ENCODE measurements at places on chromosomes 2 and 18.

- no peak for DNase-seq
Measured at GRCh38 chr18:62201870-62202269, 14.8 kb downstream of the RELCH start.

- no peak for DNase-seq
Measured at GRCh38 chr2:29714333-29714732, 207.1 kb downstream of the ALK start.

- no peak for DNase-seq
Measured at GRCh38 chr2:31219131-31219969, 2.0 kb upstream of the CAPN14 start.

- no peak for DNase-seq
Measured at GRCh38 chr2:70988726-70989648, 5.7 kb downstream of the TEX261 start.

DNA sequence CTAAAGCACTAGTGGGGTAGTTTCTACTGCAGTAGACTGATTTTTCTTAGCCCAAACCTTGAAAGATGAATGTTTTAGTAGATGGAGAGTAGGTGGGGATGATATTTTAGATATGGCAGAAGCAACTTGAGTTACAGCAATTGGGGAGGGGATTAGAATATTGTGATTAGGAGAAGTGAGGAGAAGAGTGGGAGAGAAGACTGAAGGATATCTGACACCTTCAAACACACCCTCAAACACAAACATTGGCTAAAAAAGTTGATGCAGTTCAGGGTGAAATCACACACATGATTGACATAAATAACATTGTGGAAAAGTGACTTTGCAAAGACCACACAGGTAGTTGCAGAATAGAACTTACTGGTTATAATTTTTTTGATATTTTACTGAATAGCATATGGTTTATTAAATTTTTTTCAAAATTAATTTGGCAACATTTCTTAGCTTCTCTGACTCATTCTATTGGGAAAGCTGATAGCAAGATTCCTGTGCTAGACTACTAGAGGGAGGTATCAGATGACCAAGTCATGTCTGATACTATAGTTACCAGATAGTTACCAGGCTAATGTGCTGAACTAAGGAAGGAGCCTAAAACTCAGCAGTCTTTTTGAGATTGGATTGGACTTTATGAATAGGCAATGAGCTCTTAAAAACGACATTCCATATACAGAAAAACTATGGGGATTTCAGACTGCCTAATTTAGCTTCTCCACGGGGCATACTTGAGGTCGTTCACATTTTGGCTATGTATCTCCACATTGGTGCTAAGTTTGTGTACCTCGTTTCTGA is 73.0 kb downstream of the ACTR3 start:
- DNase-seq = no peak

DNA sequence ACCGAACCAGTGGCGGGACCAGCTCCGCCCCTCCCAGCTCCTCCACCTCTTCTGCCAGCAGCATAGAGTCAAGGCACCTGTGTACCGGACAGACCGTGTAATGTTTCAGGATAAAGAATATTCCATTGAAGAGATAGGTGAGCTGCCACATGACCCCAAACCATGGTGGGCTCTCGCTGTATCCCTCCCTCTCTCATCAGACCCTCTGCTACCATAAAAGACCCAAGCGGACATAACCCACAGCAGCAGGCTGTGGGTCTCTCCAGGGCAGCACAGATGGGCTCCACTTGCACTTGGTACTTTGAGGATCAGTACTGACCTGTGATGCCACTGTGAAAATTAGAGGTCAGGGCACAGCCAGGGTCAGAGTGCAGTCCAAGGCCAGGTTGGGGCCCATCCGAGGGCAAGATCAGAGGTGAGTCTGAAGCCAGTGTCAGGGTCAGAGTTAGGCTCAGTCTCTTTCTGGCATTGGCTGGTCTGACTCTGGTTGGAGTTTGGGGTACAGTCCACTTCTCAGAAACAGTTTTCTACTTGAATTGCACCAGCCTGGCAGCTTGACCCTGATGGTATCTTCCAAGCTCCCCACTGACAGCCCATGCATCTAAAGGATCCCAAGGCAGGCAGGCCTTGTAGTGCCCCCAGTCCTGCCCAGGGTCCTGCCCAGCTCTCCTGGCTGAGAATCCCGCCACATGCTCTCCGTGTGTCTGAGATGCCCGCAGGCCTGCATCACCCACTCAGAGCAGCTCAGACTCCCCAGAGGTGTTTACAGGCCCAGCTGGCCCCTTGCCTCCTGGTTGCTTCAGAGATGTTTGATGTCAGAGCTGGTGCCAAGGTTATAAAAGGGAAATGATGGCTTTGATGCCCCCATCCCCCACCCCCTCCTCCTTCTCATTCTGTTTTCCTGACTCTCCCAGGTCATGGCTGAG is 212.1 kb downstream of the DYSF start:
- DNase-seq = no peak

DNA sequence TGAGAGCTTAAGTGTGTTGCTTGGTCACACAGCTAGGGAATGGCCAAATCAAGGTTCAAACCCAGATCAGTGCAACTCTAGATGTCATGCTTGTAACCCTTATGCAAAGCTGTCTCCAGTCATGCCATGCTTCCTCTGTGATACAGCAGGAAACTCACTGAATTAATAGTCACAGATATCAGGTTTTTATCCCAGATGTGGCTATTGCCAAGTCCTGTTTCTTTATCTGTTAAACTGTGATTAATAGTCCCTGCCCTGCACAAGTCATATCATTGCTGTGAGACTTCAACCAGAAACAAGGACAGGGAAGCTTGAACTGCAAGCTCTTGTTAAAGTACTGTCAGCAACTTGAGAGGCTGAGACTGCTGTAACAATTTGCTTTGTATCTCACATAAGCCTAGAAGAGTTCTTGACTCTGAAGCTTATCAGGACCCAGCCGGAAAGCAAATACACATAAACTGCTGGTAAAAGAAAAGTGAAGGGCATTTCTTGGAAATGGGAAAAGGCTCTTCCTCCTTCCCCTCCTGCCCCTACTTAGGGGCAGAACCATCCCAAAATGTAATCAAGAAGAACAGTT is 609.0 kb downstream of the DCC start:
- DNase-seq = no peak

- no peak for DNase-seq
Measured at GRCh38 chr18:41666231-41666630, 288.8 kb upstream of the PIK3C3 start.

- no peak for DNase-seq
Measured at GRCh38 chr18:21451851-21452250, 148.7 kb downstream of the ESCO1 start.

GRCh38 chr2:74742471-74742870 is 88.4 kb downstream of the SEMA4F start:
- no peak for DNase-seq

GRCh38 chr2:45782436-45782835 is 131.0 kb downstream of the PRKCE start:
- DNase-seq = no peak

DNA sequence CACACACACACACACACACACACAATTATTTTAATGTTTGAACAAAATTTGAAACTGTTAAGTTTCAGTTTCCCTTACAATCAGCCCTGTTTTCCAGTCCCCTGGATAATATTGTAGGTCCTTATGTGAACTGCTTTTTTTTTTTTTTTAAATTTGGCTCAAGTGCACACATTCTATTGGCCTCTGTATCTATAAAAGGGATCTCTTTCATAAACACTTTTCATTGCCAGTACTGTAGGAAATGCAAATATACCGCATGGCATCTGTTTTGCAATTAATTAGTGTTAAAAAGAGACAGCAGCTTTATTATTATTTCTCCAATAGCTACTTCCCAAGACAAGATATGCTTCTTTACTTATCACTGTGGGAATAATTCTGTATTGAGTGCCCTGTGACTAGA is 738.7 kb downstream of the EPHA4 start:
- DNase-seq = no peak

DNA sequence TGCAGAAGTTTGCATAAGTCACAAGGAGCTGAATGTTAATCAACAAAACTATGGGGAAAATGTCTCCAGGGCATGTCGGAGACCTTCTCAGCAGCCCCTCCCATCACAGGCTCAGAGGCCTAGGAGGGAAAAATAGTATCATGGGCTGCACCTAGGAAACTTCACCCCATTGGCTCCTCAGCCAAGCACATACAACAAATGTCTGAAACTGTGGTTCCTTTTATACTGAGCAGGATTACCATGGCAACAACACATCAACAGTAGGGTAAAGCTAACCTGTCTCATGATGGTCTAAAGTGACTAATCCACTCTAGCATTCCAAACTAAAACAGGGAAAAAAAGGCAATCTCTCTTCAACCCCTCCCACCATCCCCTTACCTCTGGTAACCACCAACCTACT is 3.2 kb upstream of the NEMP2 start:
- no peak for DNase-seq

GRCh38 chr2:70391988-70392387 is 90.1 kb upstream of the FAM136A start:
- no peak for DNase-seq

DNA sequence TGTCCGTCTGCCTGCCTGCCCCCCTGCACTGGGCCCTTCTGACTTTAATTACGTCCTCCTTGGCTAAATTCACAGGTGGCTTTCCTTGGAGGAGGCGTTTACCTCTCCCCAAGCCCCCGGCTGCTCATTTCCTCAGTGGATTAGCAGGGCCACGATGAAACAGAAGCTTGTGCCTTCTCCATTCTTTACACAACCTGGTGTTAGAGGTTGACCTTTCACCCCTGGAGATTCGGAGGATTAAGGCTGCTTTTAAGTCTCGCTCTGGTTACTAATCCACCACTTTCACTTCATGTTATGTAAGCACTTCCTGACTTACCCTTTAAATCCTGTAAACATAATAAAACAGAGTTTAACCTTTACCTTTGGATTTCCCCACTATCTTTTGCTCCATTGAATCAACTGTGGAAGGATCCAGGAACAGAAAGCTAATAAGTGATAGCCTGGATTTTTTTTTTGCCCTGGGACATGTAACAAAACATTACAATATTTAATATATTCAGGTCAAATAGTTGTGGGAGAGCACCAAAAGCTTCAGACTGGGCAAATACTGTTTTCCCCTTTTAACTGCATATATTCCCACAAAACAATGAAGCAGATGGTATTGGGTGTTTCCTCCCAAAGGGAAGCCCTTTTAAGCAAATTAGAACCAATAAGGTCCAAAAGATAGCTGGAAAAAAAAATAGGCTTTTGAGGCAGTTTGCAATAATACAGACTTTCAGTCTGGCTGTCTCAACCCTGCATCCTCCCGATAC is 370.2 kb downstream of the EN1 start:
- no peak for DNase-seq
